ENCODE measurements at places on chromosomes 7 and 10.

DNA sequence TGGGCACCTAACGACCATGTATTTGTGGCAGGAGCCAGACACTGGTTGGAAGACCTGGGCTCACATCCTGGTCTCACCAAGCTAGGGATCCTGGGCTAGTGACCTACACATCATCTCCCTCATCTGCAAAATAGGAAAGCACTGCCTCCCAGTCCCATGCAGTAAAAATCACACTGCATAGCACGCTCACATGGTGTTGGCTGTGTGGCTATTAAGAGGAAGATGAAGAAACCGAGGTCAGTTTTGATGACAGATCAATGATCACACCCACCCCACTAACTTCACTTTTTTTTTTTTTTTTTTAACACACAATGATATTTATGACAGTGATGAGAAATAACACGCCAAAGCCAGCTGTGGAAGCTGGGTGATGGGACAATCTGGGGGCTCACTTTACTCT lies 146.5 kb downstream of the RNF216 start:
- DNase-seq, result no peak

DNA sequence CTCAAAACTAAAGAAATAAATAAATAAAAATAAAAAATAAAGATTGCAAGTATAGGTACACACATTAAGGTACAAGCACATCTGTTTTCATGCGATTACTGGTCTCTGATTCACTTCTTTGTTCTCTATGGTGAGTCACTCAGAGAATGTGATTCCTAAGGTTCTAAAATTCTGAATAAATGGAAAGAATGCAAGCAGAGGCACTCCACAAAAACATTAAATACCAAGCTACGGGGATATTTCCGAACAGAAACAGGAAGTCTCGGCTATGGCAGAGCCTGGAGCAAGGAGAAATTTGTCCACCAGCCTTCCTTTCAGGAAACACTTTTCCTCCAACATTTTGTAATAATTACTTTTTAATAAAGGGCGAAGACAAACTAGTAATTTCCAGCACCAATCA lies 1.4 kb downstream of the VOPP1 start:
- DNase-seq, result no peak

GRCh38 chr7:23196306-23196705 lies 14.5 kb downstream of the NUP42 start:
- no peak for DNase-seq

- DNase-seq, result no peak
These were observed 23.3 kb upstream of the INPP5F start for GRCh38 chr10:119702583-119702982.

DNA sequence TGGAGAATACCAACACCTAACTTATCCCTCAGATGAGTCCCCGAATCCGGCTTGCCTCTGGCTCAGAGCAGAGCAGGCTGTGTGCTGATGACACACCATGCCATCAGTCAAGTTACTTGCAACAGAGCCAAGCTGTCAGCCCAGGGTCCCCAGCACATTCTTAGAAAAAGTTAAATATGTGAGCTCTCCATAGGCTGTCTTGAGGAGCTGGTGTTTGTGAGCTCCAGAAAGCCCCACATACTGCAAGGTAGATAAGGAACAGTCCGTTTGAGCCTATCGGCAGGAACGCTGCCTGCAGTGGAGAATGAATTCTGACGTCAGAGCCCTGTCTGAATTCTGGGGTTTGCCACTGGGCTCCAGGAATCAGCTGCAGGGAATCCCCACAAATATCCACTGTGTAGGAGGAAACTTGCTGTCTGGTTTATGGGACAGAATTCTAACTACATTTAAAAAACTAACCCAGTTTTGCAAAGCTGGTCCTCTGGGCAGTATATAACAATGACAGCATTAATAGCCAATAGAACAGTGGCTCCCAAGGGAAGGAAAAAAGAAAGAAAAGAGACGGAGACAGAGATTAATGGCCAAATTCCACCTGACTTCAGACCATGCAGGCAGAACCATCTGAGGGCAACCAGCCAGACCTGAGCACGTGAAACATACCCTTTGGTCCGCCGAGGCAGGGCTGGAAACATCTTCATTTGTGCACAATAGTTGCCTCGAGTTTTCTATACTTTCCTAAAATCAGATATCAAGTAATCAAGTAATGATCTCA lies 3.6 kb downstream of the SFXN4 start:
- no peak for DNase-seq

DNA sequence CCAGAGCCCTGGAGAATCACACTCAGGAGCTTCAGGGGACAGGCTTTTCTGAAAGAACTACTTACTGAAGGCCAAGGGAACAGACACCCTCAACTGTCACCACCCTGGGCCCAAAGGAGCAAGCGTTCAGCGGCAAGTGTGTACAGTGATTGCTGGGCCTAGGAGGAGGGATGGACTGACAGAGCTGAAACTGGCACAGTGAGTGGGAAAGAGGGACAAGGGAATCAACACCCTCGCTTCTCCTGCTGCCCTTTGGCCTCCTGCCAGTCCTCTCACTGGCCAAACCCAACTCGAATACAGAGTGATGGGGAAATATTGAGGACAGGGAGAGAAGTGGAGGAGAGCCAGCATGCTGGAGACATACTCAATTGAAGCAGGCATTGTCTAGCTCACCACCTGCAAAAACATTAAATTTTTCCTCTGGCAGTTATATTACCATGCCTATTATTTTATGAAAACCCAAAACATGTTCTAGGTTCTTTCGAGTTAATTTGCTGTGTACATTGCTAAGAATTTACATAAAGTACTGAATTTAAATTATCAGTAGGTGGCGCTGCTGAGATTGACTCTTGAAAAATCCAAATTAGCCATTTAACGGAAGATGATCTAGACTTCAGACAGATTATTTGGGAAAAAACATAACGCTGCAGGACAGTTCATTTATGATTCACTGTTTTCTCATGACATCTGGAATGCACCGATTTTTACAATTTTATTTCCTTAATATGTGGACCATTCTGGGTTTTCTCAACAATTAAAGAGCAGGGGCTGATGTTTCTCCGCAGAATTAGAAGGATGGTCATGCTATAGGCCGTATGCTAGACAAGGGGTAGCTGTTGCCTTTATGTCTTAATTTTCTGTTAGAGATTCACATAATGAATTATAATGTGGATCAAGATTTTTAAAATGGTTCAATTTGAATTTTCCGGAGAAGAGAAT lies 14.7 kb upstream of the TMEM236 start:
- no peak for DNase-seq

GRCh38 chr7:73894733-73895551 lies 34.0 kb downstream of the TMEM270 start:
- peak; percentile 98 for DNase-seq

DNA sequence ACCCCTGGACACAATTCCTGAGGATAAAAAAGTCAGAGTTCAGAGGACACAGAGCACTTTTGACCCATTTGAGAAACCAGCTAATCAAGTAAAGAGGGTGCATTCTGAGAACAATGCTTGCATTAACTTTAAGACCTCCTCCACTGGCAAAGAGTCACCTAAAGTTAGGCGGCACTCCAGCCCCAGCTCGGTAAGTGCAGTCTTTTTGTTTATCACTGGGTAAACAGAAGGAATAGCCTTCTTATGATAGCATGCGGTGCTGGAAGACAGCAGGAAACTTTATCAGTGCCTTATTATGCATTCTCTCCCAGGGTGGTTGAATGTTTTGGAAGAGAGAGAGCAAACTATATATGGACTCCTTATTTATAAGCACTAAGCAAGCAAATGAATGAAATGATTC lies 130.5 kb downstream of the CDK14 start:
- no peak for DNase-seq

- no peak for DNase-seq
These were observed 21.4 kb upstream of the AOC1 start for GRCh38 chr7:150830937-150831336.

Measured in aorta (tissue), 5 donors.